ENCODE measurements at places on chromosomes 12 and 14. TPM values are rescaled to one million over a fixed set of nuclear protein-coding genes. Genes with fewer than 3 reads are reported as not detected.

PROX2 gene
- not detected for total RNA-seq

CLEC7A gene
- not detected for total RNA-seq

SOAT2 gene
- total RNA-seq, result not detected

RNU4-1 gene
- total RNA-seq, result under 0.01 TPM

TMEM229B gene
- total RNA-seq, result 0.43 TPM
